ENCODE measurements at places on chromosomes 3 and 15. TPM values are rescaled to one million over a fixed set of nuclear protein-coding genes. Genes with fewer than 3 reads are reported as not detected.

DNA sequence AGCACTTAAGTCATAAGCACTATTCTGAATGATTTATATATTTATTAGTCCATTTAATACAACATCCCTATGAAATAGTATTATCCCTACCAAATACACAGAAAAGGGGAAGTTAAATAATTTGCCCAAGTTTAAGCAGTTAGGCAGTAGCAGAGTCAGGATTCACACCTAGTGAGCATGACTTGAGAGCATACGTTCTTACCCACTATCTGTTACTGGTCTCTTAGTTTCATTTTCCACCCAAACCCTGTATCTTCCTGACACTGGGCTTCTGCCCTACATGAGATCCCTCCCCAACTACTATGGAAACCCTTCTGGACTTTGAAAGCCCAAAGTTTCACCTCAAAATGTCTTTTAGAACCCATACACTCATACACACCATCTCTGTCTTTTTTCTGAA, 4.4 kb upstream of the ATOSA start:
- DNase-seq = no peak

GRCh38 chr15:40392986-40393948, 10.7 kb downstream of the KNSTRN start:
- DNase-seq = no peak

GRCh38 chr15:80626643-80627120, 68.4 kb upstream of the ABHD17C start:
- DNase-seq = no peak

GRCh38 chr15:83164111-83164770, 43.4 kb downstream of the HDGFL3 start:
- no peak for DNase-seq

GRCh38 chr15:58555162-58556027, 123.6 kb downstream of the LIPC start:
- DNase-seq = no peak

DNA sequence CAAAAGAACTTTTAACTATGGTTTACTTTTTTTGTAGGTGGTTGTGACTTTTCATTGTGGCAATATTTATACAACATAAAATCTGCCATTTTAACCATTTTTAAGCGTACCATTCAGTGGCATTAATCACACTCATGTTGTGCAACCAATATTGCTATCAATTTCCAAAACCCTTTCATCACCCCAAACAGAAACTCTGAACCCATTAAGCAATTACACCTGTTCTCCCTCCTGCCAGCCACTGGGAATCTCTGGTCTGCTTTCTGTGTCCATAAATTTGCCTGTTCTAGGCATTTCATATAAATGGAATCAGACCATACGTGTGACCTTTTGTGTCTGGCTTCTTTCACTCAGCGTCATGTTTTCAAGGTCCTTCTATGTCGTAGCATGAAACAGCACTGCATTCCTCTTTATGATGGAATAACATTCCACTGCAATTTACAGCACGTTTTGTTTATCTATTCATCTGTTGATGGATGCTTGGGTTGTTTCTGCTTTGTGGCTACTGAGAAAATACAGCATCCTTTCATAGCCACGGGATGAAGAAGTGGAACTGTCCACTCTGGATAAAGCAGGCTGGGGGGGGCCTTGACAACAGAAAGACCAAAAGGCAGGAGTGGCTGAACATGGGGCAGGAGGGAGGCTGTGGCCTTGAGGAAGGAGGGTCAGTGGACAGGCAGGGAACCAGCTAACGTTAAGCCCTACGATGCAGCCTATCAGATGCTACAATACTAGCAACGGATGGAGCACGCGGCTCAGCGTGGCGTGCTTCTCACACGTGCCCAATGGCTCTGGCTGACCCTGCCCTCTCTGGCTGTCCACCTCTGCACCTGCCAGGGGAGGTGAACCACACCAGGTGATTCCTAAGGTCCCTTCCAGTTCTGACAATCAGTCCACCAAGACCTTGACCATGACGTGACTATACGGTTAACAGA, 110.9 kb downstream of the SEC22A start:
- no peak for DNase-seq

Gene FOXL2NB
- polyA plus RNA-seq = 0.07 TPM

All from BJ (cell line).